Stimulated activated CD8-positive, alpha-beta memory T cell treated with anti-CD3 and anti-CD28 coated beads, Interleukin-2, amount 100 ng/mL, for 48 hours (primary cell): ENCODE measurements at places on chromosomes 4 and X.

- no peak for DNase-seq
These were observed 344.0 kb downstream of the CENPC start for GRCh38 chr4:67201334-67201733.

GRCh38 chr4:129167640-129168260 lies 71.8 kb downstream of the C4orf33 start:
- no peak for DNase-seq

- no peak for DNase-seq
These were observed 28.9 kb downstream of the CPLX1 start for GRCh38 chr4:797066-797465.

DNA sequence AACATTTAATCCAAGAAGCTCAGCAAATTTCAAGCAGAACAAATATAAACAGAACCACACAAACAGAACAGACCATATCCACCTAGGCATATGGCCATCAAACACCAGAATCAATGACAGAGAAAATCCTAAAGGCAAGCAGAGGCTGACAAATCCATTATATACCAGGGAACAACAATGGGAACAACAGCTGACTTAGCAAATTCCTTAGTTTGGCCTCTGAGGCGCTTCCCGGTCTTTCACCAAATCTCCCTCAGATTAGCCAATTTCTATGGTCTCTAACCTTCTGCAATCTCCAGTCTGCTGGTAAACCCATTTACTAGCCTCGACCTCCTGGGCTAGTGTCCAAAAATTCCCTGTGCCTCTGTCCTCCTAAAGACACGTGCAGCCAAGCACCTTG lies 59.2 kb downstream of the GPR143 start:
- DNase-seq: no peak

DNA sequence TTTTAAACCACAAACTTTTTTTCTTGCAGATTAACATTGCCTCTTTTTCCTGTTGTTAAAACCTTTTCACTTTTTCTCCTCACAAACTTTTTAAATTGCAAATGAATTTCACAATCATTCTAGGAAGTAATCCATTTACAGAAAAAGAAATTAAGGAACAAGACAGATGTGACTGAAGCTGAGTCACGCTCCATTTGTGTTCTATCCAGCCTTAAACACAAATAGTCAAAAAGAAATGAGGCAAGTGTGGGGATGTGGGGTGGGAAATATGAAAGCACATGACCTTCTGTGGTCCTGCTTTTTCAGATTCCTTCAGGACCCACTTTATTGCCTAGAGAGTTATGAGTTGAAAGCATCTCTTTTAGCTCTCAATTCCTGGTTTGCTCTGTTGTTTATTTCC lies 197.0 kb downstream of the ADGRL3 start:
- DNase-seq: no peak

- no peak for DNase-seq
These were observed 156.9 kb downstream of the SLIT2 start for GRCh38 chr4:20408611-20409010.

GRCh38 chr4:186392017-186392416 lies 126.0 kb downstream of the F11 start:
- DNase-seq: no peak

DNA sequence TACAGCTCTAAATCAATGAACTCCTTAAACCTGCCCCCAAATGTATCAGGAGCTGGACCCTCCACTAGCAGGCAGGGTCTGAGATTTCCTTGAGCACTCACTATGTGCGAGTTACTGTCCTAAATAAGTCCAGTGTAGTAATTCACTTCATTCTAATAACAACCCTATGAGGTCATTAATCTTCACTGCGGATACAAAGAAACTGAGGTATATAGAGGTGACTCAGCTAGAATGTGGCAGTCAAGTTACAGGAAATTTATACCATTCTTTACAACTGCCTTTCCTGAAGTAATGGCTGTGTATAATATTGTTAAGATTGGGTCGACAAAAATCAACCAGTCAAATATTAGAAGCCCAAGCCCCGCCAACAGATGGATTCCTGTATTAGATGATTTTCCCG lies 473.9 kb upstream of the FTHL17 start:
- no peak for DNase-seq

- DNase-seq: no peak
These were observed 19.5 kb upstream of the FGF2 start for GRCh38 chr4:122806981-122807679.
